Activated T-helper 2 cell treated with anti-CD3 and anti-CD28 coated beads, Interferon-gamma antibody, Interleukin-2, Interleukin-4, amounts not matched to agents 10 μg/mL and 5 μg/mL and 100 μg/mL, durations not matched to agents 14 hours and 24 hours and 36 hours (primary cell): ENCODE measurements at places on chromosomes 5 and 9. TPM values are rescaled to one million over a fixed set of nuclear protein-coding genes. Genes with fewer than 3 reads are reported as not detected.

CDKN2A gene
- 5.8 and 7.4 TPM in 2 replicates for total RNA-seq

ORM1 gene
- total RNA-seq: not detected in 2 replicates

C9orf72 gene
- total RNA-seq: 6.2 and 6.8 TPM in 2 replicates

TRMT10B gene
- total RNA-seq: 11.8 and 12.1 TPM in 2 replicates

MSMP gene
- 0.37 and 0.41 TPM in 2 replicates for total RNA-seq

SPINK4 gene
- total RNA-seq: not detected in 2 replicates

ZNF618 gene
- total RNA-seq: 0.25 TPM in 2 replicates

BARHL1 gene
- not detected in 2 replicates for total RNA-seq

REEP2 gene
- total RNA-seq: 9.7 and 11.1 TPM in 2 replicates

SOWAHA gene
- 0.28 and 0.32 TPM in 2 replicates for total RNA-seq

ZNF622 gene
- total RNA-seq: 41.4 and 42.3 TPM in 2 replicates

FAF2 gene
- 39.4 and 44.1 TPM in 2 replicates for total RNA-seq

IRX4 gene
- not detected in 2 replicates for total RNA-seq

DNA sequence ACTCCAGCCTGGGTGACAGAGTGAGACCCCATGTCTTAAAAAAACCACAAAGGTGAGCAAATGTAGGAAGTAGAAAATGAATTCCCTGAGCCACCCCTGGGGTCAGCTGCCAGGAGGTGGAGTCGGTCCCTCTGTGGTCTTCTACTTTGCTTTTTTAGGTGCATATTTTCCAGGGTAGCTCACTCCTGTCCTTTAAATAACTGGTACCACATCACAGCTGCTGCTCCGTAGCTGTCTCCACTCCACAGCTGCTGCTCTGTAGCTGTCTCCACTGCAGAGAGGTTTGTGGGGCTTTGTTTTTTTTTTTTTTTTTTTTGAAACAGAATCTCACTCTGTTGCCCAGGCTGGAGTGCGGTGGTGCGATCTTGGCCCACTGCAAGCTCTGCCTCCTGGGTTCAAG lies 8.9 kb downstream of the WDR5 start:
- DNase-seq: no peak

DNA sequence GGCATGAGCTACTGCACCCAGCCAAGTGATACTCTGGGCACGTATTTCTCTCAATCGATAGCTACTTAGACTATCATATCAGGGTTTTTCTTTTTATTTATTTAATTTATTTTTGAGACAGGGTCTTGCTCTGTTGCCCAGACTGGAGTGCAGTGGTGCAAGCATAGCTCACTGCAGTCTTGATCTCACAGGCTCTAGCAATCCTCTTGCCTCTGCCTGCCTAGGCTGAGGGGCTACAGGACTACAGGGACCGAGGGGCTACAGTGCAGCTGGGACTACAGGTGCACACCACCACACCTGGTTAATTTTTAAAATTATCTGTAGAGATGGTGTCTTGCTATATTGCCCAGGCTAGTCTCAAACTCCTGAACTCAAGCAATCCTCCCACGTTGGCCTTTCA lies 20.3 kb upstream of the ANKHD1 start:
- no peak for DNase-seq

GRCh38 chr5:7664208-7664607 lies 186.7 kb downstream of the CFAP90 start:
- no peak for DNase-seq

- no peak for DNase-seq
Measured at GRCh38 chr9:98021306-98022040, 35.1 kb upstream of the NANS start.

GRCh38 chr5:149141957-149142851 lies 911 bp downstream of the ABLIM3 start:
- DNase-seq: no peak

GRCh38 chr9:74125941-74126340 lies 371.2 kb upstream of the RORB start:
- DNase-seq: no peak

- DNase-seq: no peak
Measured at GRCh38 chr5:115496936-115497576, 47.5 kb downstream of the FEM1C start.

- DNase-seq: no peak
Measured at GRCh38 chr5:177067503-177067902, 19.2 kb upstream of the FGFR4 start.

DNA sequence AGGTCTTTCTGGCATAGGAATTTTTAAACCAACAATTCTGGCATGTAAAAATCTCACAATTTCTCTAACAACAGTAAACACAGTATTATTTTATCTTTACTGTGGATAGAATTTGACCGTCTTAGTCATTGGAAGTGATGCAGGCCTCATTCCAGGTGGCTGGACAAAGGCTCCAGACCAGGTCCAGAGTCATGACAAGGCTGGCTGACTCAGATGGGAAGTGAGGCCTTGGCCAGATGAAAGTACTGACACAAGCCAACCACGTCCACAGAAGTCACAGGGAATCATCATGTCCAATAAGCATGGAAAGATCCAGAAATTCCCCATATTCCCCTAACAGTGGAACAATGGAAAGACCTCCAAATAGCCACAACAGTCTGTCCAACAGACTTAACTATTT lies 12.4 kb downstream of the SPOCK1 start:
- DNase-seq: no peak

DNA sequence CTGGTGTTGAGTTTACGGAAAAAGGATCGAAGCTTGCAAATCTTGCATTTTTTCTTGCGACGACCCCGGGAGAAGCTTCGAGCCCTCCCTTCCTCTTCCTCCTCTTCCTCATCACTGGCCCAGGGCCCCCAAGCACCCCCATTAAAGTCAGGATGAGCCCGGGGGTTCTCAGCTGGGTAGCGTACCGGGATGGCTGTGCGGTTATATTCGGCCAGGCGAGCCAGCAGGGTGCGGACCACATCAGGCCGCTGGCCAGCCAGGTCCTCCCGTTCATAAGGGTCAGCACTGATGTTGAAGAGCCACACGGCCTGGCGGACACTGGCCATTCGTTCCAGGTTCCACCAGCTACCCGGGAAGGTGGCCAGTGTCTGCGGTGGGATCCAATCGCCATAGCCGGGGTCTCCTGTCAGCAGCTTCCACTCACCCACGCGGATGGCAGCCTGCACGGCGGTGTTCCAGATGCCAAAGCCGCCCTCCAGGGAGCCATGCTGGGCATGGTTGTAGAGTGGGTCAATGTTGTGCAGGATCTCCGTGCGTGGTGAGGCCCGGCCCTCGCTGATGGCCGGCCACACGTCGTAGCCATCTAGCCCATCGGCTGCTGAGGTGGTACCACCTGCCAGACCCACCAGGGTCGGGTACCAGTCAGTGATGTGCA lies 5.3 kb downstream of the ARSI start:
- no peak for DNase-seq

DNA sequence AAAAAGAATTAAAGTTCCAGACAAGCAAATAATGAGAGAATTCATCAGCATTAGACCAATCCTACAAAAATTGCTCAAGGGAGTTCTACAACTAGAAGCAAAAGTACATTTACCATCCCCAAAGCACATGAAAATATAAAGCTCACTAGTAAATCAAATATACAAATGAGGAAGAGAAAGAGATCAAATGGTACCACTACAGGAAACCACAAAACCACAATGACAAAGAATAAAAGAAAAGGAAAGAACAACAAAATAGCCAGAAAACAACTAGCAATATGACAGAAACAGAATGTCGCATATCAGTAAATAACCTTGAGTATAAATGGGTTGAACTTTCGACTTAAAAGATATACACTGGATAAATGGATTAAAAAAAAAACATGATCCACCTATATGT lies 739.0 kb downstream of the DTWD2 start:
- no peak for DNase-seq

GRCh38 chr9:130426883-130427282 lies 17.9 kb upstream of the ASS1 start:
- no peak for DNase-seq

GRCh38 chr9:13282998-13283397 lies 3.5 kb upstream of the MPDZ start:
- no peak for DNase-seq

- DNase-seq: no peak
Measured at GRCh38 chr9:131410044-131410491, 16.2 kb downstream of the PRRC2B start.

DNA sequence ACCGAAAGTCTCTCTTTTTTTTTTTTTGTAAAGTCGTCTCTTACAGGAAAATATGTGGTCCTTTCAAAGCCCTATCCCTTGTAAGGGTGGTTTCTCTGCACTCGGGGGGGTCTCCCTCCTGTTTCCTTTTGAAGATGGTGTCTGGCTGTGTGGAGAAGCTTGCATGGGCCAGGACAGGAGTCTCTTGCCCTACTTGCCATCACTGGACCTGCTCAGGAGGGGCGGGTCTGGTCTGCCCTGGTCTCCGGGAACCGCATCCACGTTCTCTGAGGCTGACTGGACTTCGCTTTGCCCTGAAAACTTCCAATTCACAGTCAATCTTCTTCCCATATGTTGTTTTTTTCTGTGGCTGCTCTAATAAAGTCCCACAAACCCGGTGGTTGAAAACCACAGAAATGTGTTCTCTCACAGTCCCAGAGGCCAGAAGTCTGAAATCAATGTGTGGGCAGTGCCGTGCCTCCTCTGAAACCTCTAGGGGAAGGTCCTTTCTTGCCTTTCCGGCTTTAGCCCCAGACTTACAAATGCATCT lies 92.9 kb upstream of the IER5L start:
- no peak for DNase-seq

- DNase-seq: no peak
Measured at GRCh38 chr9:72271613-72272478, 93.2 kb downstream of the ZFAND5 start.

- DNase-seq: no peak
Measured at GRCh38 chr9:136531186-136531903, 14.5 kb downstream of the NOTCH1 start.

- no peak for DNase-seq
Measured at GRCh38 chr5:34722183-34722582, 66.1 kb downstream of the RAI14 start.

DNA sequence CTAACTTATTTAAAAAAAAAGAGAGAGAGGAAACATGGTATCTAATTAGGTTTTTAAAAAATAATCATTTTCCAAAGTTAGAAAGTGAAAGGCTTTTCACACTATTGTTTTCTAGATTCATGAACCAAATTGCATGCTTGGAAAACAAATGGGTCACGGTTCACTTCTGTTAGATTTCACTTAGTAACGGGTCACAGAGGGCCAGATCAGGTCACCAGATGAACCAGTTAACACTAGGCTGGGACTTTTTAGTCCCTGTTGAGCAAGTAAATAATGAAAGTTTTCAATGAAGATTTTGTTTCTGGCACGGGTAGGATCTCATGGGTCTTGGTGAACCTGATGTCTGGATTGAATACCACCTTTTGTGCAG lies 207.2 kb upstream of the RFX3 start:
- DNase-seq: no peak

- no peak for DNase-seq
Measured at GRCh38 chr5:106766916-106767315, 903.8 kb downstream of the EFNA5 start.

DNA sequence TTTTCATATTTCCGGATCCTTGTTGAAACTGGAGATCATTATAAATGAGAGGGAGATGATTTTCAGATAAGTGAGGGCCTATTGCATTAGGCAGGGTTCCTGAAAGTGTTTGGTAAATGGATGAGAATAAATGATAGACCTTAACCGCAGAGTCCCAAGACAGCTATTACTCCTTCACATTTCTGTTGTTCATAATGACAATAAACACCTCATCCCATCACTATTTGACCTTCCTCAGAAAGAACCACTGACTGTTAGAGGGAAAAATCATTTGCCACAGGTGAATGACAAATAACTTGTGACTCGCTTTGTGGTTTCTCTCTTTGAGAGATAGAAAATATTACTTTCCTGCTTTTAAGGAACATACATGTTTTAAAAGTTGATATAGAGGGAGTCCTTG lies 47.3 kb upstream of the TRMT10B start:
- DNase-seq: no peak

- DNase-seq: no peak
Measured at GRCh38 chr5:66985417-66985816, 211.2 kb downstream of the CD180 start.

DNA sequence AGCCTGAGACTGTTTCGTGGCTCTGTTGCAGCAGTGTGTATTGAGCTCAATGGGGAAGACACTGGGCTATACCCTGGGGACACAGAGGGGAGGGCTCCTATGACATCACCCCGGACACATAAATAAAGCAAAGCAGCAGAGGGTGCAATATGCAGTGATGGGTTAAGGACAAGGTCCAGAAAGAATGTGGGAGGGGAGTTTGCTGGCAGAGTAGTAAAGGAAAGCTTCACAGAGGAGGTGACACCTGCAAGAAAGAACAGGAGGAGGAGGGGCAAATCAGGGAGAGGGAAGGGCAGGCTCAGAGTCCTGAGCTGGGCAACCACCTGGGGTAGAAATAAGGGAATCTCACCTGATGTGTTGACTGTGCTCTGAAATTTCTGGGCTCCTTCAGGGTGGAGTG lies 35.3 kb upstream of the CDKN2AIPNL start:
- DNase-seq: no peak

GRCh38 chr9:27022920-27023319 lies 17.4 kb upstream of the LRRC19 start:
- no peak for DNase-seq

- DNase-seq: no peak
Measured at GRCh38 chr5:32625547-32625946, 40.2 kb downstream of the SUB1 start.

DNA sequence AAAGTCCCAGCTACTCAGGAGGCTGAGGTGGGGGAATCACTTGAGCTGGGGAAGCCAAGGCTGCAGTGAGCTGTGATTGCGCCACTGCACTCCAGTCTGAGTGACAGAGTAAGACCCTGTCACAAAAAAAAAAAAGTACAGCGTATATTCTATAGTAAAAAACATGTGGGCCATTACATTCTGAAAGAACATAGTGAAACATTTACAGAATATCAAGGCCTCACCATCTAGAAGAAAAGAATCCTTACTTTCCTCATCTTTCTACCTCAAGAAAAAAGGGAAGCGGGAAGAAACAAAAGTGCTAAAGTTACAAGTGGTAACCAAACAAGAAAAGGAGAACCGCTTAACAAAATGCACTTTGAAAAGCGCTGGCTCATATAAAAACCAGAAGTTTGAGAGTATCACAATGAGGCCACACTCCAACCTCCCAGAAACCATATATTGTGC lies 5.7 kb upstream of the SYK start:
- DNase-seq: no peak

DNA sequence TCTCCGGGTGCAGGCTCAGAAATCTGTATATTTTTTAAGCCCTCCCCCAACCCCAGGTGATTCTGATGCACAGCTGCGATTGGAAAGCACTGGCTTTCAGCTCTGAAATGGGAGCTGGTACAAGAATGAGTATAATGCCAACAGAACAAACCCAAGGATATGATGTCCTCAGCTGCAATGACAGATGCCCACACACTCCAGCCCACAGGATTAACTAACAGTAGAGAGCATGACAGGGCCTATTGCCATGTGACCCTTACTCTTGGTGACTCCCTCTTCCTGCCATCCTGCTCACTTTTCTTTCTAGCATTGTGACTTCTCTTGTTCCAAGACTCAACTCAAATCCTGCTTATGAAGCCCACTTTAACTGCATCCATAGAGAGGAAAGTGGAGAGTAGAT lies 174.5 kb downstream of the FGF18 start:
- DNase-seq: no peak

GRCh38 chr9:135454737-135455136 lies 24.8 kb upstream of the PPP1R26 start:
- DNase-seq: no peak

- no peak for DNase-seq
Measured at GRCh38 chr9:87855061-87855460, 27.6 kb upstream of the SPATA31E1 start.

- DNase-seq: no peak
Measured at GRCh38 chr5:112737070-112737462, 619 bp upstream of the APC start.

- no peak for DNase-seq
Measured at GRCh38 chr9:136445799-136446198, 6.2 kb upstream of the INPP5E start.
